CD4-positive, alpha-beta T cell treated with Interleukin-4 for 4 hours (primary cell): ENCODE measurements at places on chromosomes 1 and 21.
A peak's percentile ranks its signal among the peaks of the same experiment; 100 is the strongest.

DNA sequence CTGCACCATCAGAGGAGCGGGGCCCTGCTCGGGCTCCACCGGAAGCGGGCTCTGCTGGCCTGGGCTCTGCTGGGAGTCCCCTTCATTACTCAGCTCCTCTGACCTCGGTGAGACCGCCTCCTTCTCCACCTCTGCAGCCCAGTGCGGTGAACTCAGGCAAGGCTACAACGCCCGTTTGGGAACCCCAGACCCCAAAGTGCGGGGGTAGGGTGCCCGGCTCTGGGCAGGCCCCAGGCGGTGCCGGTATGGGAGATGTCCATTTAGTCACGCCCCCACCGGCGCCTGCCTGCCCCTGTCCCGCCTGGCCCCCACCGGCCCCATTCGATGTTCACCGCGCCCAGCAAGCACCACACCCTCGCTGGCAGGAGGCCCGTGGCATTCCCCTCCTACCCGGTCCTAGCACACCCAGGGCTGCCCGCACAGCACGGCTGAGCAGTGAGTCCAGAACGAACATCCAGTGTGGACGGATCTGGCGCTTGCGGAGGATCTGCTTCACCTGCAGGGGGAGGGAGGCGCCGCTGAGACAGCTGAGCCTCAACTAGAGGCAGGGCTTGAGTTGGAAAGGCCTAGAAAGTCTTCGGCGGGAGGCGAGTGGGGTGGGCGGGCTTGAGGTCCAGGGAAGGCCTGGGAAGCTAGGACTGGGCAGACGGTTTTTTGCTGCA lies 10.0 kb downstream of the MAP3K6 start:
- DNase-seq: peak; percentile 54

- no peak for DNase-seq
These were observed 357.5 kb downstream of the PTPRU start for GRCh38 chr1:29593601-29594382.

DNA sequence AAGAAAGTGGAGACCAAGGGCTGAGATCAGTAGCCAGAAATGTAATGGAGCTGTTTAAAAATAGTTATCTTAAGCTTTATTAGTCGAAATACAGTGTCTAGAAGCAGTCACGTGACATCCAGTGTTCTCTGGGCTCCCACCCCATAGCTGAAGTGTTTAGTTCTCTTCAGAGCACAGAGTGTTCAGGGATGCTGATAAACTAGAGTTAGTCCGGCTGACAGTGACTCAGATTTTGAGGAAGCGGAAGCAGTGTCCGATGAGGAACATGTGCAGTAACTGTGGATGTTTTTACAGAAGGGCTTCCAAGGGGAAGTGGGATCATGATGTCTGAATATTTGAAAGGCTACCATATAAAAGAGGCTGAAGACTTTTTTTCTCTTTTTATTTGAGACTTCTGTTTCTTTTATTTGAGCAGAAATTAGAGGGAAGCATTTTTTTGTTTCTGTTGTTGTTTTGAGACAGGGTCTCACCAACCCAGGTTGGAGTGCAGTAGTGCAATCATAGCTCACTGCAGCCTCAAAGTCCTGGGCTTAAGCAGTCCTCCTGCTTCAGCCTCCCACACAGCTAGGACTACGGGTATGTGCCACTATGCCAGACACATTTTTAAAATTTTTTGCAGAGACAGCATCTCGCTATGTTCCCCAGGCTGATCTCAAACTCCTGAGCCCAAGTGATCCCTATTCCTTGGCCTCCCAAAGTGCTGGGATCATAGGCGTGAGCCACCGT lies 124.2 kb downstream of the GALNT2 start:
- DNase-seq: peak; percentile 24

DNA sequence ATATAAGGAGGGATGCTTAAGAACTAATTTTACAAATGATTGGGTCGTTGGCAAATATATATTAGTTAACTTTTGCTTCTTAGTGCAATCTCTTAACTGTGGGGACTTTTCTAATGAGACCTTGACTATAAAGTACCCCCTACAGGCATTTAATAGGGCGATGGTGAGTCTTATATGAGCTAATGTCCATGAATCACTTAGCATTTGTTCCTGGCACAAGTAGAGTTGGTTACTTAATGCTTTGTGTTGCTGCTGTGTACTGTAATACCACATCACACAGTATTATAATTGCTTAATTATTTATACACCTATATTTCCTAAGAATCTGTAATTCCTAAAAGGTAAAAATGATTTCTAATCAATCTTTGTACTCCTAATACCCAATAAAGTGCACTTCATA lies 25.3 kb upstream of the TMCO1 start:
- no peak for DNase-seq

GRCh38 chr1:173506437-173506836 lies 29.3 kb downstream of the PRDX6 start:
- no peak for DNase-seq

- peak; percentile 45 for DNase-seq
These were observed 13.4 kb downstream of the LAPTM5 start for GRCh38 chr1:30744060-30744756.

- no peak for DNase-seq
These were observed 29.2 kb upstream of the PDXK start for GRCh38 chr21:43689556-43690337.

GRCh38 chr1:44617703-44618029 lies 56.6 kb downstream of the TMEM53 start:
- DNase-seq: no peak

DNA sequence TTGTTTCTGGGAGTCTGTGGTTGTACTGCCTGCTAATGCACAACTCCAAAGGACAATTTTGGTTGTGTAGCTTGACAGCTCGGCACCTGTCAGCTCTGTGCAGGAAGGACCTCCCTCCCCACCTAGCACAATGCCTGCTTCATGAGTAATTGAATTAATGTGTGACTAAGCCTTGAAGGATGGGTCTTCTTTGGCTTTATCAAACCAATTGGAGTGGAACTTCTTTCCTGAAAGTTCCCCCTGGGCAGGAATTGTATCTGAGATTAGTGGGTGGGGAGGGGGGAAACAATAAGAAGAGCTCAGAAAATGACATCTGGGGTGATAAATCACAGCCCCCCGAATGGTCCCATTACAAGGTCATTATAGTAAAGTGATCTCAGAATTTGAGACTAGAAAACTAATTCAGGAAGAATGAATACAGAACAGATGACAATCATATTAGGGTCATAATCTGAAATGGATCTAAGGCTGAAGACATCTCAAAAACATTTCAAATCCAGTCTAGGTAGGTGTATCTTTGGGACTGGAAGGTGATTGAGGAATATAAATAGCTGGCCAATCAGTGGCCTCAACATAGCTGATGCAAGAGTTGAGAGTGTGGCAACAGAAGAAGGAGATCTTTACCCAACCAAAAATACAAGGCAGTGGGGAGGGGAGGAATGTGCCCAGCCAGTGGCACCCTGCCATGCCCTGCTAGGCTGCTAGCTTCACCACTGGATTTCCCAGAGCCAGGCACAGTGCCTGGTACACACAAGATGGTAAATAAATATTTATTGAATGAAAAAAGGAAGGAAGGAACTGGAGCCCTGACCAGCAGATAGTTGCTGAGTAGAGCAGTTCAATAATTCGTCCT lies 10.1 kb upstream of the SESN2 start:
- DNase-seq: peak; percentile 51

GRCh38 chr1:18875107-18875795 lies 15.8 kb upstream of the TAS1R2 start:
- peak; percentile 55 for DNase-seq

GRCh38 chr1:213122514-213122929 lies 71.5 kb downstream of the RPS6KC1 start:
- DNase-seq: peak; percentile 52

DNA sequence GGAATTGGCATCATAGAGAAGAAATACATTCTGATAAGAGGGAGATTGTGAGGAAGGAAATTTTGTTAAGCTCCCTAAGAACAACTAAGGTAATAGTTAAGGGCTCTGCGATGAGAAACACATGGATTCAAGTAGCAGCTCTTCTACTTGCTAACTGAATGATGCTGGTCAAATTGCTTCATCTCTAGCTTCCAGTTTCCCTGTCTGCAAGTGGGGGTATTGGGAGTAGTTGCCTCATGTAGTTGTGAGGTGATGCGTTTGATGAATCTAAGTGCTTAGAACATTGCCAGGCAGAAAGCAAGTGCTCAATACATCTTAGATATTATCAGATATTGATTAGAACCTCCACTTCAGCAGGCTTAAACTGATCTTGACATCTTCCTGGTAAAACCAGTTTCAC lies 84.8 kb downstream of the CD58 start:
- DNase-seq: no peak

- DNase-seq: no peak
These were observed 18.3 kb downstream of the TNFRSF9 start for GRCh38 chr1:7922301-7922700.

DNA sequence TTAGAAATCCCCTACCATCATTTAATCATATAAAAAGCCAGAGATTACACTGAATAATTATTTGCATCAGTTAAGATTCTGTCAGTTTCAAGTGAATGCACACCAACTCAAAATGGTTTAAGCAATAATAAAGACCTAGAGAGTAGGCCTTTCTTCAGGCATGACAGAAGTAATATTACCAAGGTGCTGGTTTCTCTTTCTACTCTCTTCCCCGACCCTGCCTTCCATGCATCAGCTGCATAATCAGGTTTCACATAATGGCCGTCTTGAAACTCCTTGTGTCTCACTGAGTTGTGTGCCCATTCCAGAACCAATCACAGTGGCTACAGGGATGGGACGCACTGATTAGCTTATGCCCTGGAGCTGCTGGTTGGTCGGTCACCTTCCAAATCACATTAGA lies 103.5 kb upstream of the SERTAD4 start:
- no peak for DNase-seq

DNA sequence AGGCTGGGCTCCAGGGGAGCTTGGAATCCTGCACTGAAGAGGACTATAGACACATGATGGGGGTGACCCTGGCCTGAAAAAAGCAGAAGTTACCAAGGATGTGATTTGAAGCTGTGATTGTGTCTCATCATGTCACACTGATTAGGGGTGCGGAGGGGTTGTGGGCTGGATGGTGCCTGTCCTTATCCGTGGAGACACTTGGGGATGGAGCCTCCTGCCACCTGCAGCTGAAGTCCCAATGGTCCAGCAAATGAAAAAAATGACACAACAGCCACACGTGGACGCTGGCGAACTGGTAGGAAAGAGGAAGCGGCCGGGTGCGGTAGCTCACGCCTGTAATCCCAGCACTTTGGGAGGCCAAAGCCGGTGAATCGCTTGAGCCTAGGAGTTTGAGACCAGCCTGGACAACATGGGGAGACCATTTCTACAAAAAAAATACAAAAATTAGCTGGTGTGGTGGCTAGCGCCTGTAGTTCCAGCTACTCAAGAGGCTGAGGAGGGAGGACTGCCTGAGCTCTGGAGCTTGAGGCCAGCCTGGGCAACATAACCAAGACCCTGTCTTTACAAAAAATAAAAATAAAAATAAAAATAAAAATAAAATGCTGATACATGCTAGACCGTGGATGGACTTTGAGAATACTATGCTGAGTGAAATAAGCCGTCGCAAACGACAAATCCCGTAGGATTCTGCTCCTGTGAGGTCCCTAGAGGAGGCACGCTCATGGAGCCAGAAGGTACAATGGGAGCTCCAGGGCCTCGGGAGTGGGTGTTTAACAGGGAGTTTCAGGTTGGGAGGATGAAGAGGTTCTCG lies 838 bp upstream of the IBA57 start:
- no peak for DNase-seq

- no peak for DNase-seq
These were observed 95.1 kb downstream of the ST3GAL3 start for GRCh38 chr1:43802356-43802980.

- DNase-seq: no peak
These were observed 53.0 kb downstream of the RERE start for GRCh38 chr1:8764293-8764937.

DNA sequence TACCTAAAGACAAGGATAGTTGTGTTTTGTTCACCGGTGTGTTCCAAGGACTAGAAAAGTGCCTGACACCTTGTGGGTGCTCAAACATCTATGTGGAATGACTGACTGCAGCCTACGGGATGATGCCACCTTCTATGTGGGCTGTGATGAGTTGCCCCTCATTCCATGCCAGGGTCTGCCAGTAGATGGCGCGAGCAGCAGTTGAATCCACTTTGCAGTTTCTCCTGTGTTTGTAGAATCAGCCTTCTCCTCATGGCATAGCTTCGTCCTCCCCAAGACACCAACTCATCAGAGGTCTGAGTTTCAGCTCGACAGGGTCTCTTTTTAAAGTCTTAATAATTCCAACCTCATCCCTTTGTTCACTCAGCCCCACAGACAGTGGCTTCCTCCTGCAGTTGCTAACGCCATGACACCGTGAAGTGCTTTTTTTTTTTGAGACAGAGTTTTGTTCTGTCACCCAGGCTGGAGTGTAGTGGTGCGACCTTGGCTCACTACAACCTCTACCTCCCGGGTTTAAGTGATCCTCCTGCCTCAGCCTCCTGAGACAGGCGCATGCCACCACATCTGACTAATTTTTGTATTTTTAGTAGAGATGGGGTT lies 133.7 kb downstream of the CAPN8 start:
- DNase-seq: peak; percentile 48

DNA sequence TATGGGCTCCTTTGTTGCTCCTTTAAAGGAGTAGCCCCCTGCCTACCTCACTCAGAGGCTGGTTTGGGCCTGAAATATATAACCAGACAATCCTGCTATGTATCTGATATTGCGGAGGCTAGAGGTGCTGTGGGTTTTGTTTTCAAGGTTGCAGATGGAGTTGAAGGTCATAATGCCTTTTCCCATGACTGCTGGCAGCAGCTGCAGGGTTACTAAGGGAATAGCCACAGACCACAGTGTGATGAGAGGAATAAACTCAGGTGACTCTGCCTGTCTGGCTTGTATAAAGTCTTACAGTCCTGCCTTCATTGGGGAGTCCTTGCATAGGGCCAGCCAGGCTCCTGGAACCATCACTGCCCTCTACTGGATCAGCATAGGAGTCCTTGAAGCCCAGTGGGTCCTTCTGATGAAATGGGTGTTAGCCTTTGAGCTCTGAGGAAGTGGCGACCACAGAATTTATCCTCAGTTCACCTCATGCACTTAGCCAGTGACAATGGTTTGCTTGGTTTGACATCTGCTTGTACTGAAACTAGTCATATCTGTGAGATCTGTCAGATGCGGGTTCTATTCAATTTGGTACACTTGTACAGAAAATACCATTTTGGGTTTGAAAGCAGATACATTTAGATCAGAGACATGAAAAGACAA lies 174.4 kb upstream of the HMCN1 start:
- DNase-seq: peak; percentile 89

DNA sequence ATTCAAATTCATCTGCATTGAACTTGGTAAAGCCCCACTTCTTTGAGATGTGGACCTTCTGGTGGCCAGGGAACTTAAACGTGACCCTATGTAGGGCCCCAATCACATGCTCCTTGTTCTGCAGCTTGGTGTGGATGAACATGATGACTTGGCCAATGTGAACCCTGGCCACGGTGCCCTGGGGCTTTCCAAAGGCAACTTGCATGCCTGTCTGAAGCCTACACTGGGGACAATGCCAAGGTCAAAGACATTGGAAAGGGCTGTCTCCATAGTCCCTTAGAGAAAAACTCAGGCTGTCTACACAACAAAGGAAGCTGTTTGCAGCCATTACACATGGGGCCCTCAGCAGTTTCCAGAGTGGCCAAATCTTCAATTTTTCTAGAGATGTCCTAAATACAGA lies 8.9 kb upstream of the VPS13D start:
- no peak for DNase-seq
